ENCODE measurements at places on chromosomes 3 and 15.

DNA sequence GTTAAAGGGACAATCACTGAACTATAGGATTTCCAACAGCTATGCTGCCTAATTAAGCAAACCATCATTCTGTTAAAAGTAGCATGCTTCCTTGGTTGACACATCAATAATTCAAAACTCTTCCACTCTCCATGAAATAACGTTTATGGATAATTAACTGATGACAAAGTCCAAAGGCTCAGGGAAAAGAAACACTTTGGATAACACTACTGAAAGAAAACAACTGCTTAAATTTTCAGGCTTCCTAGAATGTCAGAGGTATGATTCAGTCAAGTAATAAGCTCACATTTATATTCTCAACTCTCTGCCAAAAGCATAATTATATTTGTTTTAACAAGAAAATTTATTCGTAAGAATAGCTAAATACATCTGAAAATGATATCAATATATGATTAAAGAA, 49.6 kb downstream of the WDR72 start:
- DNase-seq, result no peak

- DNase-seq, result no peak
These were observed 10.6 kb upstream of the NFKBIZ start for GRCh38 chr3:101838691-101839090.

- DNase-seq, result no peak
These were observed 194.0 kb downstream of the SSR3 start for GRCh38 chr3:156360963-156361362.

- DNase-seq, result no peak
These were observed 92.8 kb downstream of the DAPK2 start for GRCh38 chr15:63953524-63953923.

- DNase-seq, result peak; percentile 95
These were observed 33.5 kb downstream of the BCL2L10 start for GRCh38 chr15:52078876-52079700.

GRCh38 chr3:52144796-52145735, 9.2 kb downstream of the POC1A start:
- DNase-seq, result no peak

GRCh38 chr15:90400005-90400758, 12.1 kb downstream of the IQGAP1 start:
- no peak for DNase-seq

DNA sequence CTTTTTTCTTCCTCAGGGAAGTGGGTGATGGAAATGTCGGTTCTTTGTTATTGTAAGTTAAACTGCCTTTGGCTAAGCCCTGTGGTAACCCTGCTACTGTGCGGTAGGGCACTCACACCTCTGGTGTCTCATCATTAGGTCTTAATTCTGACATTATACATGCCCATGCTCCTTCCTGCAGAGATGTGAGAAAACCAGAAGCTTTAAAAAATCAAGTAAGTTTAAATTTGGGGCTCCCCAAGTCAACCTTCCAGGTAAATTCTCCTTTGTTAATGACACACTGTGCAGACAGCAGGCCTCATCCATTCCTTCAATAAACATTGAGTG, 155.8 kb downstream of the FAM43A start:
- DNase-seq, result no peak

DNA sequence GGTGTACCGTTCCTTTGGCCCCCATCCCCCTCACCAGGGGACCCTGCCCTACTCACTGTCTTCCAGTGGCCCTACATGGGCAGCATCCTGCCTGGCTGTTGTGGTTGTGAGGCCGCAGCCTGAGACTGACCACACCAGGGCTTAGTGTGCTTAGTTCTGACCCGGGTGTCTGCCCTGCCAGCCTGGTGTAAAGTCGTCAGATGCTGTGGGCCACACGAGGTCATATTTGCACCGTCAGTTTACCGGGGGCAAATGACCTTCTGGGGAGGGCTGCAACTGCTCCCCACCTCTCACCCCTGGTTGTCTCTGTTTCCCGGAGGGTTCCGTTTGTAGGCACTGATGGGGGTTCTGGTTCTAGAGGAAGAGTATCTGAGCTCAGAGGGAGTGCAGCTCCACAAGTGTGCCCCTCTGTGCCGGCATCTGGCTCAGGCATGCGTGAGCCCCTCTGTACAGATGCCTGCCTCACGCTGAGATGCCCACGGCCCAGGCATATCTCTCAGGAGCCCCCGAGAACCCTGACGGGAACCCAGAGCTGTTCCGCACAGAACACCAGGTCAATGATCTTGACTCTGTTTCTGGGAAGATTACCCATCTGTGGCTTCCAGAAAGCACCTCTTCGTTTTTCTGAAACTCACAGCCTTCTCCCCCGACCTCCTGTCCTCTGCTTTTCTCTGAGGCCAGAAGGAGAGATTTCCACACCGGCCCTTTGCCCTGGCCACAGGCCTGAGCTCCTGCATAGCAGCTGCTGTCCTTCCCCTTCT, 19.2 kb downstream of the KLF13 start:
- no peak for DNase-seq

GRCh38 chr3:175668300-175668699, 809.2 kb downstream of the NAALADL2 start:
- no peak for DNase-seq

DNA sequence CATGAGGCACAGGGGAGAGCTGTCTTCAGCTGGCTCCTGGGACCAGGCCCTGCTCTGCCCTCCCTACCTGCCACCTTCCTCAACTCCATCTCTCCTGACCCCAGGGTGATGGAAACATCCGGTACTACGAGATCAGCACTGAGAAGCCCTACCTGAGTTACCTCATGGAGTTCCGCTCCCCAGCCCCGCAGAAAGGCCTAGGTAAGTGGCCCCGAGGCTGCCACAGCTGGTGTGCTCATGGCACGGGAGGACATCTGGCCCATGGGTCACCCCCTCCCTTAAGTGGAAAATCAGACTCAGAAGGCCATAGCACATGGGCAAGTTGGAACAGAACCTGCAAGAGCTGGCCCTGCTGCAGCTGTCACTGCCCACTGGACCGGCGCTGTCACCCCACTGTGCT, 105.6 kb downstream of the ANP32A start:
- no peak for DNase-seq

- peak; percentile 18 for DNase-seq
These were observed 107.6 kb downstream of the LRRK1 start for GRCh38 chr15:101026656-101027272.

DNA sequence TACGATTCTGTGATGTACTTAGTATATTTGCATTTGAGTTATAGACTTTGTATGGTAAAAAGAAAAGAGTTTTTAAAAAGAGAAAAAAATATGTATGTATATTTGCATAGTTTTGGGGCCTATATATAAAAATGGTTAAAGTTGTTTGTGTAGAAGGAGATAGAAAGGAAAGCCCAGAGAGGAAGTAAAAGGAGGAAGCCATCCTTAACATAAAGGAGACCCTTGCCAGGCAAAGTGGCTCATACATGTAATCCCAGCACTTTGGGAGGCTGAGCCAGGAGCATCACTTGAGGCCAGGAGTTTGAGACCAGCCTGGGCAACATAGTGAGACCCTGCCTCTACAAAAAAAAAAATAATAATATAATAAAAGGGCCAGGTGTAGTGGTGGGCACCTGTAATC, 8.4 kb downstream of the SNAP23 start:
- no peak for DNase-seq

DNA sequence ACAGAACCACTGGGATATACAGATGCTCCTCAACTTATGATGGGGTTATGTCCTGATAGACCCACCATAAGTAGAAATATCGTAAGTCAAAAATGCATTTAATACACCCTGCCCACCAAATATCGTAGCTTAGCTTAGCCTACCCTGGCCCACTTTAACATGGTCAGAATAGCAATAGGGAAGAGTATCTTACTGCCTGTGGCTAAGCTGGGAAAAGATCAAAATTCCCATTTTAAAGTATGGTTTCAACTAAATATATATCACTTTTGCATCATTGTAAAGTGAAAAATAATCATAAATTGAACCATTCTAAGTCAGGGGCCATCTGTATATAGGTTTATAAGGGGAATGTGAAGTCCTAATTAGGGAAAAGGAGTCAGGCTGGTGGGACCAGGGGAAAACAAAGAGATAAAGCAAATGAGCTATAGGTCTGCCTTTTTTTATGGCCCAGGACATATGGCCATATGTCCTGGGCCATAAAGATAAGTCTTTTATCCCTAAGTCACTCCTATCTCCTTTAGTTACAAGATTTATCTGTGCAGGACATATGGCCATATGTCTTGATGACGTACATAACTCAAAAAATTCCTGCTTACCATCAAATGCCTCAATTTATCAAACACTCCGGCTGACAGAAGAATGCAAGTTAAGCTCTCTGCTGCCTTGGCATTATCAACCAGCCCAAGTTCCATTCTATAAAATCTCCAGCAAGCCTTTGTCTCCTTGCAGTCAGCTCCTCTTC, 11.2 kb downstream of the RTP3 start:
- DNase-seq, result no peak

DNA sequence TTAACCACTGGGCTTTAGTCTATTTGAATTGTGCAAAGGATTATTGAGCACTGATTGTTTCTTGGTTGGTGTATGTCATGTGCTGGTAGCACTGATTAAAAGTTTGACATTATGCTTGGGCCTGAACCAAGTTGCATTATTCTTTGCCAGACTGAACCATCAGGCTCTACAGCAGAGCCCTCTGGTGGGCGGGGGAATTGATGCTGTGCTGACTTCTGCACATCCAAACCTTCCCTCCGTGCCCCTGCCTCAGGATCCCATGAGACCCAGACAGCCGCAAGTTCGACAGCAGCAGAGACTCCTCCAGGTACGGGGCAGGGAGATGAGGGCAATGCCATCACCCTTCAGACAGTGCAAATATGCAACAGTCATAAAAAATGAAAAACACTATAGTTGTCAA, 28.4 kb upstream of the P2RY12 start:
- DNase-seq, result no peak

DNA sequence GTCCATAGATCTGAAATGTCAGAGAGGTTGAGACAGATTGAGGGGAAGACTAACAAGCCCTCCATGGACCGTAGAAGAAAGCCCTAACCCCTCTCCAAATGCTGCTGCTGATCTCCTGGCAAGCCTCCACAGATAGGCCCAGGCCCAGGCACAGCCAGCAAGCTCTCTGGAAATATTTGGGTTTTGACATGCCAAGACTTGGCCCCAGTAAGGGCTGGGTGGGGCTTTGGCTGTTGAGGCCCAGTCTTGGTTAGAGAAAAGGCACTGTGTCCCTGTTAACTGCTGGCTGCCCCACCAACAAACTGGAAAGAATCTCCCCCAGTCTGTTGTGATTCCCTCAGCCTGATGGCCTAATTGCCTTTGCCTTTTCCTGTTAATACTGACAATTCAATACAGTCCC, 208.8 kb upstream of the CTDSPL start:
- no peak for DNase-seq

GRCh38 chr3:48086705-48087104, 70.5 kb upstream of the MAP4 start:
- no peak for DNase-seq

DNA sequence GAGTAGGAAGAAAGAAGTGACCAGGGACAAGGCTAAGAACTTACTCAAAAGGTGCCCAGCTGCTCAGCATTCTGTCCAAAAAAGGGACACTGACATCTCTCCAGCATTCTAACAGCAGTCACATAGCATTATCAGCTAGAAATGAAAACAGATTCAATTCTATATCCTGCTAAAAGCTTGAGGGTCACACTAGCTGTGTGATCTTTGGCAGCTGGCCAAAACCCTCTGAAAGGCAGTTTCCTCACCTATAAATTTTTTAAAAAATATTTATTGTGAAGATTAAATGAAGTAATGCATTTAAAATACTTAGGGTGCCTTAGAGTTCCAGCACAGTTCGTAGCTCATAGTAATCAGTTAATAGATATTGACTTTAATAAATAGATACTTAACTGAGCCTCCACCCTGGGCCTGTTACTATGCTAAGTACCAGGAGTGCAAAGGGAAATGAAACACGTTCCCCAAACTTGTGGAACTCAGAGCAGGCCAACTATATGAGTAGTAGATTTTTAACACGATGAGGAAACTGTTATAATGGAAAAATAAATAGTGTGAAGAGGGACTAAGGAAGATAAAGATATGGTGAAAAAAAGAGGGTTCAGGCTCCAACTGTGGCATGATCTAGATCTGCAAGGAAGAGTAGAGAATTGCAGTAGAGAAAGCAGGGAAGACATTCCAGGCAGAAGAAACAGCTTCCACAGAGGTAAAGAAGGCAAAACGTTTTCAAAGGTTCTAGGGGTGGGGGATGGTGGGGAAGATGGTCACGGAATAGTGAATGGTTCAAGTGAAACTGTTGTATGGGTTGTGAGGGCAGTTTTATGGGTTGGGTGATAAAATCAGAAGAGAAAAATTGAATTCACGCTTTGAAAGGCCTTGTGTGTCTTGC, 11.4 kb downstream of the CD86 start:
- DNase-seq, result no peak

- no peak for DNase-seq
These were observed 9.4 kb downstream of the NT5DC2 start for GRCh38 chr3:52524258-52524751.
